Left ventricle myocardium superior (tissue), 1 donor: ENCODE measurements at places on chromosomes 6 and 20.

- no peak for DNase-seq
These were observed 71.1 kb downstream of the LAMA4 start for GRCh38 chr6:112183271-112183671.

- no peak for DNase-seq
These were observed 186.6 kb downstream of the MTHFD1L start for GRCh38 chr6:151052021-151052646.

GRCh38 chr20:18922898-18923297, 109.3 kb downstream of the SCP2D1 start:
- no peak for DNase-seq

- no peak for DNase-seq
These were observed 26.6 kb upstream of the ILRUN start for GRCh38 chr6:34723203-34723602.

DNA sequence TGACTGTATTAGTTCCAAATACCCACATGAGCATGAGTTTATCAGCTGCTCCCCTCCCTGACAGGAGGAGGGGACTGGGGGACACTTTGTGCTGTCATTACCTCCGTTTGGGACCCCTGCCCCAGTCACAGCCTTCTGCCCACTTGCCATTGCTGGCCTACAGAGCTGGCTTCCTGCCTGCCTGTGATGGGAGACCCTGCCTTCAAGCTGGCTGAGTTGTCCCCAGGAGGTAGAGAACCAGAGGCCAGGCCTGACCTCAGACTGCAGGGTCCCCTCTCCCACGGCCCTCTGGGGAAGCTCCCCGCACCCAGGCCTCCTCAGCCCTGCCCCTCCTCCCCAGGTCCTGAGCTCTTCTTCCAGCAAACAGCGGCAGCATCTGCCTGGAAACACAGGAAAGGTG, 105.5 kb downstream of the JPH2 start:
- no peak for DNase-seq

DNA sequence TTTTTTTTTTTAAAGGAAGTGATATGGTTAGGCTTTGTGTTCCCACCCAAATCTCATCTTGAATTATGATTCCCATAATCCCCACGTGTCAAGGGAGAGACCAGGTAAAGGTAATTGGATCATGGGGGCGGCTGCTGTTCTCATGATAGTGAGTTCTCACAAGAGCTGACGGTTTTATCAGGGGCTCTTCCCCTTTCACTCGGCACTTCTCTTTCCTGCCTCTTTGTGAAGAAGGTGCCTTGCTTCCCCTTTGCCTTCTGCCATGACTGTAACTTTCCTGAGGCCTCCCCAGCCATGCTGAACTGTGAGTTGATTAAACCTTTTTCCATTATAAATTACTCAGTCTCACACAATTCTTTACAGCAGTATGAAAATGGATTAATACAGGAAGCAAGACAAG, 64.3 kb downstream of the ZFP64 start:
- no peak for DNase-seq
